ENCODE measurements at places on chromosomes 7 and 10.

DNA sequence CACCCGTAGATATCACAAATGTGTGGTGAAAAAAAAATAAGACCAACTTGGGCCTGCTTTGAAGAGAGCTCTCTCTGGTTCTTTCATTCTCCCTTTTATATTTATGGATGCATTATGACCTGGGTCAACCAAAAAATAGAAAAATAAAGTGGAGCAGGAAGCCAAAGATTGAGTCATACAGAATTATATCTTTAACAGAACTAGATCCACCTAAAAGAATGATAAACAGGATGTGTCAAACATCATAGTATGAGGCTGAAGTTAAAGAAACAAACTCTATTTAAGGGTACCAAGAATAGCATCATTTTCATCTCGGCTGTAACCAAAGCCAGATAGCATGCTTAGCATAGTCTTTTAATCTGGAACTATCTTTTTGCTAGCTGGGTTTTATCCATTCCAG lies 28.8 kb upstream of the NMT2 start:
- no peak for DNase-seq

- DNase-seq: no peak
These were observed 11.4 kb downstream of the CYP3A4 start for GRCh38 chr7:99772565-99772964.

DNA sequence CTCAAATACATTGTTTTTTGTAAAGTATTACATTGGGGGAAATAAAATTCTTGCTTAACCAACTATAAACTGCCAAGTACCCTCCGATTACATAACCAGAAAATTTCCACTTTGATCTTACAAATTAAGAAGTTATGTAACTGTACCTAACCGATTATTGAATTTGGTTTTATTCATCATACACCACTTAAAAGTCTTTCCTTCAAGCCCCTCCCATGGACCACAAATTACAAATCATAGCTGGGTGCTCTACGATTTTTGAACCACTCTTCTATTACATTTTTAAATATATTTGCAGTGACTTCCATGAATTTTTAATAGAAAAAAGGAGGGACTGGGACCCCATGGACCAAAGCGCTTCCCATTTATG lies 630 bp downstream of the ZNF680 start:
- DNase-seq: no peak

DNA sequence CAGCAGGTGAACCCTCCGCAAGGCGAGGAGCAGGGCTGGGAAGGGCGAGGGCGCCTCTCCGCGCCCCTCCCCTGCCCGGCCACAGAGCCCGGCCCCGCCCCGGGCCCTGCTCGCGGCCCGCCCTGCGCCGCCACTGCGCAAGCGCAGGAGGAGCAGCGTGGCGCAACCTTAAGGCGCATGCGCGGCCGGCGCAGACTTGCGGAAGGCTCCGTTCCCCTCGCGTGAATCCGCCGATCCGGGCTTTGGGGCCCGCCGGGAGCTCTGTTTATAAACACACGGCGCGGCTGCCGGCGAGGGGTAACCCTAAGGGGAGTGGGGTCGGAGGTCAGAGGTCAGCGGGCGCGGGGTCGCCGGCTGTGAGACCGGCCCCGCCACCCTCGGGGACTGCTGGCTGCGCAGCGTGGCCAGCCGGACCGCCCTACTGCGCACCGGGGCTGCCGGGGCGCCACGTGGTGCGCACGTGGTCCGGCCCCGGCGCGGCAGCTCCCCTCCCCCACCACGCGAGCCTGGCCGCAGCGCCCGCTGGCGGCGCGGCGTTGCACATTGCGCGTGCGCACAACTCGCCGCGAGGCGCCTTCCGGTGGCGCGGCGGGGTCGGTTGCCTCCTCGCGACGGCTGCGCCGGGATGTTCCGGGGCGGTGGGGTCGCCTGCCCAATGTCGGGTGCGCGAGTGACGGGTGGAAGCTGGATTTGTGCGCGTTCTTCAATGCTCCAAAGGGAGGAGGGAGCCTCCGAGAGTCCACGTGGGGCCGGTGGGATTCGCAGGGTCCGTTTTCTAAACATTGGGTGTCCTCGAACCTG lies 40.2 kb upstream of the FOXK1 start:
- peak; percentile 98 for DNase-seq

- no peak for DNase-seq
These were observed 41.9 kb downstream of the CDK1 start for GRCh38 chr10:60820093-60820754.

- no peak for DNase-seq
These were observed 73.7 kb downstream of the ARL4A start for GRCh38 chr7:12761111-12761510.

DNA sequence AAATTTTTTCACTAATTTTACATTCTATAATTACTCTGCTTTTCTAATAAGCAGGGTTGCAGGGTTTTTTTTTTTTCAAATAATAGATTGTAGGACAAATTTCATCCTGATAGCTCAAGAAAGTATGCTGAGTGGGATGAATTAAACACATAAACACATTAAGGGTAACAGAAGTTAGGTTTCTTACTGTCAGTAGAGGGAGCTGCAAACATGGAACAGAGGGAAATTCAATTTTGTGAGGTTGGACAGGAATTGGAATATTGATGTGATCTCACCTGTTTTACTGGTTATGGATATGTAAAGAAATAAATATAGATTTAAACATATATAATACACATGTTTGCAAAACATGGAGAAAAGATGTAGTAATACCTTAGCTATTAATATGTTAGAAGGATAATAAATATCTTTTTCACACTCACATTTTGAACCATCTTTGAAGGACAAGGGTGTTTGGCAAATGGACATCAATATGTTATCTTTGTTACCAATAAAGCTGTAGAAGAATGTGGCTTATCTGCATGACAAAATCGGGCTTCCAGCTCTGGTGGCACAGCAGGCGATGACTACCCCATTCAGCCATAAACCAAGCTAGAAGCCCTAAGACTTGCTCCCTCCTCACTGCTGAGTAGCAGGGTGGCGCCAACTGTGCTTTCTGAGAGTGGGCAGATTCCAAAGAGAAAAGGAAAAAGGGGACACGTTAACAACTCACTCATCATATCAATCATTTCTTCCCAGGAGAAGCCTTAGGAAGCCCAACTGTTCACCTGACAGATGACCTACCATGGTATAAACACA lies 1257.4 kb downstream of the GATA3 start:
- DNase-seq: no peak

- DNase-seq: no peak
These were observed 182.3 kb downstream of the NPSR1 start for GRCh38 chr7:34840176-34840785.

- no peak for DNase-seq
These were observed 43.3 kb downstream of the NRP1 start for GRCh38 chr10:33291053-33291592.

DNA sequence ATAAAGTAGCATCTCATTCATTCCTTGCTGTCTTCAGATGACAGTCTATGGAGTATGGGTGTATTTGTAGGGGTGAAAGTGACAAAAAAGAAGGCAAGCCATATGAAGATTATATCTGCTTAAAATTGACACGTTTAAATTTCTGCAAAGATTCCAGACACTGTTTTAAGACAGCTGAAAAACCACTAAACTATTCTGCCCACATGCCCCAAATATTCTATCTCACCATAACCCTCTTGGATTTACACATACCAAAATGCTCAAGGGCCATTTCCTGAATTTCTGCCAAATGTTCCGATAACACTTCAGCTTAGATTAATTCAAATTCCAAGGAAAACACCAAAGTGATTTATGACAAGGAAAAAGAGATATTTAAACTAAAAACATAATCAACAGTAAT lies 99.9 kb upstream of the IL6 start:
- DNase-seq: no peak

DNA sequence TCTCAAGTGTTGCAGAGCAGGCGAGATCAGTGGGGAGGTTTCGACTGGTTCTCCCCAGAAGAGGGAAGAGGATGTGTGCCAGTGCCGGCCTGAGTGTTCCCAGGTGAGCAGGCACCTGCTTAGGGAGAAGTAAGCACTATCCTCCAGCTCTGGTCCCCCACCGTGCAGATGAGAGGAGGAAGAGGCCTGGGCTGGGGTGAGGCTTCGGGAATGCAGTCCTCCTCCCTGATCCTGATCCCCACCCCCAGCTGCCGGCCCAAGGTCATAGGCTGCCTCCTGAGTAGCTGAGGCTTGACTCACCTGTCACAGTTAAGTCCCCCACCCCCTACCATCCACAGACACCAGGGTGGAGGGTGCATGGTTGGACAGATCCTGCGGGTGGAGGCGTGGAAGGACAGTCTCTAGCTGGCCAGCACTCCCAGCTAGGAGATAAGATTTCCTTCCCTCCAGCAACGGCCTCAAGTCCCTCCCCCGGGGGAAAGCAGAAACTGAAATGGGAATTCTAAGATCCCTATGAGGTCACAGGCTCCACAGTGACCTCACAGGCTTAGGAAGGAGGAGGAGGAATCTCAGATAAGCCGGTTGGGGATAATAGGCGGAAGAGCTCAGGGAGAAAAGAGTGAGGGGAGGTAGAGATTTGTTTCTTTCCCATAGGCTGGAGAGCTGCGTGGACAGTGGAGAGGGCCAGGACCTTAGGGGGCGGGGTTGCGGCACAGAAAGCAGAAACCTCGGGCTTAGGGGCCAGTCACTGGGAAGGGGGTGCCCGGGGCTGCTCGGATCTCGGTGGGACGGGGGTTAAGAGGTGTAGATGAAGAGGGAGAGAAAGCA lies 1.0 kb downstream of the LRCH4 start:
- peak; percentile 86 for DNase-seq

DNA sequence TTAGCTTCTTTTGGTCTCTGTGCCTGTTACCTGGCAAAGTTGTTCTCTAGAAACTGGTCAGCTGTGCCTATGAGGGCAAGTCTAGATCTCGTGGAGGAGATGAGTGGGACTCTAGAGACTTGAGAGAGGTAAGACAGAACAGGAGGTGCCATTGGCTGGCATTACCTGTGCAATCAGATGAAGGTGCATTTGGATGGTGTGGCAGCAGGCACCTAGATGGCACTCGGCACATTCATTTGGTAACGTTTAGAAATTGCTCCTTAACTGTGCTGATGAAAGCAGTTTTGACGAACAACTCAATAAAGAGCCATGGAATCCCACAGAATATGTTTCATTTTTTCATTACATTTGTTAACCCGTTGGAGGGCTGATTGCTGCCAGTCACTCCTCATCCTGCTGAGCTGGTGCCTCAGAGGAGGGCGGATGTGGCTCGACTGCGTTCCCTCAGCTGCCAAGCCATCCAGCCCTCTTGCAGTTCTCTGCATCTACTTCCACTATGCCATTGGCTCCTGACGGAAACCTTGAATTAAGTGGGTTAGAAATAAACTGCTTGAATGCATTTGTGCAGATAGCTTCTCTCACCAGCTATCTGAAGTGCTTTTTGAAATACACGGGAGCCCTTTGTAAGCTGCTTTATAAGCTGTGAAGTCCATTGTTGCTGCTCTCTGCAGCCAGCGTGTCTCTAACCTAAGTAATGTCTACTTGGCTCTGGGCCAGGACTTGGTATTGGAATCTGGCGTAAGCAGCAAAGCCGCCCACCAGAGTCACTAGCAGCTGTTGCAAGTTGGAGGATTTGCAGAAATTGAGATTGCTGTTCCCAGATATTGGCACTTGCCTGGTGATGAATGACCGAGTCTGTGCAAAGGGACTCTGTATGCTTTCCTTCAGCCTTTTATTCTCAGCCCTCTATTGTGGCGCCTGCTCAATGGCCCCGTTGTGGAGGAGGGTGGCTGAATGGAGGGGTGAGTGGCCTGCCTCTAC lies 87.4 kb downstream of the LRRC4 start:
- DNase-seq: no peak

DNA sequence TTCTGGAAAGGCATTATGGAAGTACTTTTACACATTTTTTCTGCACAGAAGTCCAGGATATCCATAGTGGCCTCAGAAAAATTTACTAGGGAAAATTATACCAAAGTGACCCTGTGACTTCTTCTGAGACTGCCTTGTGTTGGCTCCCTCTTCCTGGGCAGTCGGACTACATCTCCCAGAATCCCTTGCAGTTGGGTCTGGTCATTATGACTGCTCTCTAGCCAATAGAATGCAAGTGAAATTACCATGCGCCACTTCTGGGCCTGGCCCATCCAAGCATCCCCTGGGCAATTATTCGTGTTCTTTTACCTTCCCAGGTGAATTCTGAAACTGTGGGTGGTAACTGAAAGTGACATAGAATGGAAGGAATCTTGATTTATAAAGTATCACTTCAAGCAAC lies 430.9 kb downstream of the ACTR3B start:
- no peak for DNase-seq

DNA sequence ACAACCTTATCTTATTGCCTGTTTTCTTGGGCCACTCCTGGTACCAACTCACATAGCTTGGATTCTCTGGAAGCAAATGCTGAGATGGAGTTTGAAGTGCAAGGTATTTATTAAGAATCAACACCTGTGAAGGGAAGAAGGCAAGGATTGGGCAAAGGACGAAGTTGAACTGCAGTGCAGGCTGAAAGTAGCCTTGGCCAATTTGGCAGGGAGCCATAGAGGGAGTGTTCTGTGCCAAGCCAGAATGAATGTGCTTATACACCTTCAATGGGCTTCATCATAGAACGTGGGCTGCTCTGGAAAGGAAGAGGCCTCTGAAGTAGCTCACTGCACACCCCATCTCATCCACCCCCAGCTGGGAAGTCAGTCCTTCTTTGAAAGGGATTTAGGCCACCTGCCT lies 79.8 kb upstream of the IFRD1 start:
- DNase-seq: no peak

DNA sequence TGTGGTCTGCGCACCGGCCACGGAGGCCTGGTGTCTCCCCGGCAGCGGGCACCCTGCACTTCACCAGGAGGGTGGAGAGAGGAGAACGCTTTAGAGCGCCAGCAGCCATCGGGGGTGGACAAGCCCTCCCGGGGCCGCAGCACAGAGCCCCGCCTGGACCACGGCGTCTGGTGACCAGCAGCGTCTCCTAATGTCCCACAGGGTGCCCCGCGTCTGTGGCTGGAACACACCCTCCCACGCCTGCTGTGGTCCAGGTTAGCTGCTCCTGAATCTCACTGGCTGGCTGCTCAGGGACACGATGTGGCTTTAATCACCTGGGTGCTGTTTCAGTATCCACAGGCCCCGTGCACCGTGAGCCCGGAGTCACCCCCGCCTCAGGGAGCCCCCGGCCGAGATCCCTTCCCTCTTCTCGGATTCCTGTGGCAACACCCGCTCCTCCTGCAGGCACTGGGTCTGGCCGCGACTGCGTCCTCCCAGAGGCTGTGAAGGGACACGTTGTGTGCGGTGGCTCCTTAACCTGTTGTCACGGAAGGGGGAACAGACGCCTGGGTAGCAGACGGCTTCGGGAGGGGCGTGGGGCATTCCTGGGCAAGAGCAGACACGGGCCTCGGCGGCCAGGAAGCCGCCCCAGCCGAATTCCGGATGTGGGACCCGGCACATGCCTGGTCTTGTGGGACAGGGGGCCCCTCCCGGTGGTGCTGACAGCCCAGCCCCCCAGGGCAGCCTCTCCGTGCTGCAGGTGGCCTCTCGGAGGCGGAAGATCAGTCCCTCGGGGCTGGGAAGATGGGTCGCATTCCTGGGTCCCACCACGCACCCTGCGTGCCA lies 78.9 kb downstream of the FOXL3 start:
- DNase-seq: peak; percentile 67

DNA sequence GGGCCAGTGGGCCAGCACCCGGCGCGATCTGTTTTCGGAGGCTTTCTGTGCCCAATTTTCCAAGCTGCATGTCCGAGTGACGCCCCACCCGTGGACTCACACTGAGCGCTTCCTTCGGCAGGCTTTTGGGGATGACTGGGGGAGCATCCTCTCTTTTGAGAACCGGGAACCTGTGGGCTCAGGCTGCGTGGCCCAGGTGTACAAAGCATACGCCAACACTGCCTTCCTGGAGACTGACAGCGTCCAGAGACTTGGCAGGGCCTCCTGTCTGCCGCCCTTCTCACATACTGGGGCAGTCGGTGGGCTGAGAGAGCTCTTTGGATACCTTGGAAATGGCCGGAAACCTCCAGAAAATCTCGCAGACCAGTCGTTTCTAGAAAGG lies 1.0 kb downstream of the ADCK2 start:
- DNase-seq: no peak
